ENCODE measurements at places on chromosomes 6 and 20.

DNA sequence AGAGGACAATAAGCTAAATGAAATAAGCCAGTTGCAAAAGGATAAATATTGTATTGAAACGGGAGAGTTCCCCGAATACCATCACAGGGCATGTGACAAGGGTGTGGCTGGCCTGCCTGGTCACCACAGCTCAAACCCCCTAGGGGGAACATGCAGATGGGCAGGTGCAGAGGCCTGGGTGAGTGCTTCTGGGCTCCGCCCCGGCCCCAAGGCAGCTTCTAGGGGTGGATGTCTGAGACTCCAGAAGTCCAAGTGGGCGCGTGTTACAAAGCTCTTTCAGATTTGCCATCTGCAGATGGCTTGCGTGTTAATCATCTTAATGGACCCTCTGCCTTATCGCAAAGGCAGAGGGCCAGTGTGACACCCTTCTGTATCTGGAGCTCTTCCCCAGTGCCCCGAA is 559.2 kb upstream of the IMPG1 start:
- DNase-seq: no peak

- DNase-seq: no peak
Observed at GRCh38 chr20:52971498-52972189, 514 bp upstream of the TSHZ2 start.

DNA sequence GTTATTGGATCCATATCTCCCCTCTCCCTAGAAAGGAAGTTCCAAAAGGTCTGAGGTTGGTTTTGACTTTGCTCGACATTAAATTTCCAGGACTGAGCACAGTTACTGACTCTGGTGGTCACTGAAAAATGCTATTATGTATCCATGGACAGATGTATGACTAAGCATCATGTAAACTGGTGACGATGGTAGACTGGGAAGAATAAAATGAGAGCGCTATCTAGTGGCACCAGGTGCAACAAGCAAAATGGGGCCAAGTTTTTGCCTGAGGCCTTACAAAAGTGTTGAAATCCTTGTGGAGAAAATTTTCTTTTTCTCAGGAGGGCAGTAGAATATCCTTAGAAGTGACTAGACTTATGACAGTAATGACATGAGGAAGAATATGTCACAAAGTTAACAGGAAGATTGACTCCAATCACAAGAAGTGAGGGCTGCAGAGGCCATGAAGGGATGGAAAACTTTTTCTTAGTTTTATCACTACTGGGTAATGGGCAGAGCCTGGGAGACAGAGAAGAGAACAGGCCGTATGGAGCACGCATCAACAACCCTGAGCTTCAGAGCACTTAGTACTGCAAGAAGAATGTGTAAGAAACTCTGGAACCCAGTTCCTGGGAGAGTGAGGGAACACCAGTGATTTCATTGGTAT is 88.9 kb upstream of the ELOVL5 start:
- no peak for DNase-seq

DNA sequence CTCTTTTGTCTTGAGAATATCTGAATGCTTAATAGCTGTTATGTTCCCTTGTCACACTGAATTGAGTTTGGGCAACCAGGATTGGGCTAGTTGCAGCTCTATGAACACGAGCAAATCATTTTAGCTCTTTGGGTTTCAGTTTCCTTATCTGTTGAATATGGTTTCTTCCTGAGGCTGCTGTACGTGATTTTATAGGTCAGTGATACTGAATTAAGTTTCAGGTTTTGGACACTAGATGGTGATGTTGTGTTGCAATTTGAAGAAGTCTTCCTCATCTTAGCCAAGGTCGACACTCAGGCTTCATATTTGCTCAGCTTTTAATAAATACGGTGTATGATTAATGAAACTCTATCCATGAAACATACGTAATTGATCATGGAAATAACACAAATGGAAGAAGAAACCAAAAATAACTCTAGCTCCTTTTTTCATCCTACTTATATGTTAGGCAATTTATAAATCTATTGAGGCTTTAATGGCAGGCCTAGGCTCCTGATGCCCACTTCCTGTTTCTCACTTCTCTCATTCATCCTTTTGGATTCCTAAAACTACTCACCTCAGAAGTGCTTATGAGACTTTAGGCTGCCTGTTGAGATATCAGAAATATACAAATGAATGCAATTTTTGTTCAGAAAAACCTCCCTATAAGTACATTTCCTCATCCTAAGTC is 354.1 kb upstream of the MAP3K7 start:
- peak; percentile 6 for DNase-seq

DNA sequence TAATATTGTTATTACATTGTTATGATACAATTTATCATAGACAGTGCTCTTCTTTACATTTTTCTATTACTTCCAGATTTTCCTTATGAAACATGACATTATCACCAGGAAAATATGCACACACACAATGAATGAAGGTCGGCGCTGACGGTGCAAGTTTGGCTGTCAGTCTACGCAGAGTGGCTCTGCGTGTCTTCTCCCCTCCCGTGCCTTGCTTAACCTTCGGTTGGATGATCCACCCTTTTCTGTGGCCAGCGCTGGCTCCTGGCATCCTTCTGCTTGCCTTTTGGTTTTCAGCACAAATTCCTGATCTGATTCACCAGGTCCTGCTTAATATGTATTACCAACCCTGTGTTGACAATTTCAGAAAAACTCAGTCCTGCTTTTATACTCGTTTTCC is 157.4 kb downstream of the TSHZ2 start:
- DNase-seq: no peak

GRCh38 chr6:53818858-53819609 is 24.2 kb downstream of the LRRC1 start:
- DNase-seq: no peak

Measured in amniotic stem cell (primary cell).